Gastroesophageal sphincter (tissue), 4 donors: ENCODE measurements at places on chromosomes 4 and X. TPM values are rescaled to one million over a fixed set of nuclear protein-coding genes. Genes with fewer than 3 reads are reported as not detected.

DNA sequence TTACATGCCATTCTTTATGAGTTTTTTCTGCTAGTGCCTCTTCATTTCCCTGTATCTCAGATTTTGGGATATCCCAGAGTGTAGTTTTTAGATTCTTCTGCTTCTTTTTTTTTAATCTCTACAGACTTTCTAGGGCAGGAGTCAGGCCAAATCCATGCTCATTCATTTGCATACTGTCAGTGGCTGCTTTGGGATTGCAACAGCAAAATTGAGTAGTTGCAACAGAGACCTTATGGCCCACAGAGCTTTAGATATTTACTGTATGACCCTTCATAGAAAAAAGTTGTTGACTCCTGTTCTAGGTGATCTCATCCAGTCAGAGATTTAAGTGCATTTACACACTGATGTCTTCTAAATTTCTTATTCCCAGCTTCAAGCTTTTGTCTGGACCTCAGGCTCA lies 35.3 kb downstream of the ARFIP1 start:
- ATAC-seq, result no peak

H2BW2 gene
- not detected for total RNA-seq

DNA sequence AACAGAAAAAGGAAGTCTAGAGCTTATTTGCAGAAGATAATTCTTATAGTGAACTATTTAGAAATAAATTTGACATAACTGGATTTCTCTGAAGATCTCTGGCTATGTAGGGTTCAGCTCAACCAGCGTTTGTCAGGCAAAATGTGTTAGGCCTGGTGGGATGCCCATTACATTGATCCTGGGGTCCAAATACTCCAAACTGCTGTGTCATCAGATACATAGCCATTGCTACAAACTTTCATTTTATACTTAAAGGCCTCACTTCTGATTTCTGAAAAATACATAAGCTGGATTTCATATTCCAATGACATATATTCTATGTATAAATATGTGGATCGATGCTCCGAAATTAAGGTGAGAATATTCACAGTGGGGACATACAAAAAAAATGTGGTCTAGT lies 1958.9 kb upstream of the TENM3 start:
- ATAC-seq, result no peak

REPS2 gene
- total RNA-seq, result 26.7 TPM

PGM2 gene
- total RNA-seq, result 20.4 TPM

CNKSR2 gene
- 26.5 TPM for total RNA-seq

- ATAC-seq, result no peak
These were observed 244.6 kb downstream of the CPXCR1 start for GRCh38 chrX:88991583-88992132.

EVC2 gene
- total RNA-seq, result 15.3 TPM

DNA sequence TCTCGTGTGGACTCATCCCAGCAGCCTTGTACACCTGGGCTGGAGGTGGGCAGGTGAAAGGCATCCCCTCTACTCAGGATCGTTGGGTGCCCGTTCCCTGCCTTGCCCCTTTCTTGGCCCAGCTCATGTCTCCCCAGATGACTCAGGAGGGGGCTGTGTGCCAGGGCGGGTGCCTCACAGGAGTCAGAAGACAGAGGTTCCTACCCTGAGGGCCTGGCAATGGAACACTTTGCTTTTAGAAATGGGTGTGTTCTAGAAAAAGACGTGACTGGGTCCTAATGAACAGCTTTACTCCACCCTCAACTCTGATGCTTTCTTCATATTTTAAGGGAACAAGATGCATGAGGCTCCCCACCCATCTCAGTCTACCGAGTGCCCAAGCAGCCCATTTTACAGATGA lies 22.5 kb upstream of the TRIM2 start:
- no peak for ATAC-seq

RAB33A gene
- not detected for total RNA-seq

- no peak for ATAC-seq
These were observed 13.0 kb upstream of the DAPP1 start for GRCh38 chr4:99803566-99804101.

- ATAC-seq, result no peak
These were observed 2.9 kb downstream of the KLHL15 start for GRCh38 chrX:24023972-24024669.

ARHGAP6 gene
- 25.2 TPM for total RNA-seq

GRCh38 chr4:7803992-7804755 lies 135.5 kb downstream of the AFAP1 start:
- peak; percentile 44 for ATAC-seq

DNA sequence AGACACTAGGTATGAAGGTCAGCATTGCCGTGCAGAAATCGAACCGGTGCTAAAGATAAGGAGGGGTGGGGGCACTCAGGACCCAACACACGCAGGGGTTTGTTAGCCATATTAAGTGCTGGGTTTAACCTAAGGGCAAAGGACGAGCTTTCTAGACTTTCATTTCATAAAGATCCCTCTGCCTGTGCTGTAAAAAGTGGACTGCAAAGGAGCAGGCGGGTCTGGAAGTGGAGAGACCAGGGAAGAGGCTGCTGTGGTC lies 1.3 kb downstream of the CASP3 start:
- no peak for ATAC-seq

GRCh38 chr4:133997436-133997835 lies 204.2 kb downstream of the PABPC4L start:
- no peak for ATAC-seq

GRCh38 chr4:189001971-189002450 lies 862.8 kb downstream of the TRIML1 start:
- no peak for ATAC-seq

DNA sequence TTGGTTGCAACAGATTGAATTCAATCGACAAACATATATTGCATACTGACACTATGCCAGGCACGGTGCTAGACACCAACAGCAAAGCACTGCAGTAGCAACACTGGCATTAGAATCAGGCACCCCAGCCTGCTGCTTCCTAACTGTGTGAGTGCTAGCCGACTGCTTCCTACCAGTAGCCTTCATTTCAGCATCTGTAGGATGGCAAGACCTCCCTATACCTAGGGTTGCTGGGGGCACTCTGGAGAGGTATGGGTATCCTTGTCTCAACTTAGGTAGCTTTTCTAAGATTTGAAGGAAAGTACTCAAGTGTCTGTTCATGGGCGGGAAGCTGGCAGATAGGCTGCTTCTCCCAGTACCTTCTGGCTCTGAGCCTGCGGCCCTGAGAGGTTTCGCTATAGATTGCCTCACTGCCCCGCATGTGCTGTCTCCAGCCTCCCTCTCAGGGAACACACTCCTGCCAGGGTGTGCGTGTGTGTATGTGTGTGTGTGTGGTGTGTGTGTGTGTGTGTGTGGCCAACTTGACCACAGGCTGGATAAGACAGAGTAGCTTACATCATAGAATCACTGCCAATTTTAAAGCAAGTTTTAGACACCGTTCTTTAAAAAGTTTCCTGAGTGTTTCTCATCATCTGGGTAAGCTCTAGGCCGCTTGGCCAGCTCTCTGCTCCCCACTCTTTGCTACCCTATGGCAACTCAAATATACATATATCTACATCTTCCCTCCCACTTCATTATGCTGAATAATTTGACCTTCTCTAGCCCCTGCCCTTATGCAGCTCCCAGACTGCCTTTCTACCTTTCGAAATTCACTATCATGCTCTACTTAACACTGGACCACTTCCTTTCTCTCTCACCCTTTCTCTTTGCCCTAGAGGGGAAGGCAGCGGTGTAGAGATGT lies 97.0 kb upstream of the PJA1 start:
- ATAC-seq, result peak; percentile 51

GRCh38 chrX:69189576-69190371 lies 24.5 kb upstream of the PJA1 start:
- ATAC-seq, result no peak

DNA sequence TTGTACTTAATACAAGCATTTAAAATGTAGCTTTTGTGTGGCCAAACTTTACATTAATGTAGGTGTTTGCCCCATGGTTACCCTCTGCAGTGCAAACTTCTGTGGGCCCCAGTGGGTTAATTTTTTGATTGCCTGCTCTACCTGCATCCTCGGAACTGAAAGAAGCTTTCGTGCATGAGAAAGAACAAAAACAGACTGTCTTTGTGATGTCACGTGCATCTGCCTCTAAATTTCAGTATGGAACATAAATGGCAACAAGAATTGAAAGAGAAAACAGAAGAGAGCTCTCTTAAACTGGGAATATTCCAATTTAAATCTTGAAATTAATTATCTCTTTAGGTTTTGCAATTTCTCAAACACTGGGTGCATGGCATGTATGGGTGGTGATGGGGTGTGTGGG lies 182.4 kb upstream of the LCORL start:
- ATAC-seq, result no peak

DNA sequence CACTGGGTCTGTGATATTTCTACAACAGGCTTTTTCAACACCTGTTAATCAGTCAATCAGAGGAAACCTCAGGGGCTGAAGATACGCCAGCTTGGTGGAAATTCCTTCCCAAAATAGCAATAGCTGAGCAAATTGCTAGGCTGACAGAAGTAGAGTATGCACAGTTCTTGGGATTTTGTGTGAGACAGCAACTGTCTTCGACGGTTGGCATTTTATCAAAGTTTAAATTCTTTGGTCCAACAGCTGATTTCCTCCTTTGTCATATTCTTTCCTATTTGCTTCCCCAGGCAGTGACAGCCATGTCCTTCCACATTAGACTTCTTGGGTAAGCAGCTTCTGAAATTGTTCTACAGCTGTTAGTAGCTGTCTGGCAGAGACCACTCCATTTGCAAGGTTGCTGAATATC lies 8.0 kb upstream of the PALLD start:
- ATAC-seq, result no peak

DNA sequence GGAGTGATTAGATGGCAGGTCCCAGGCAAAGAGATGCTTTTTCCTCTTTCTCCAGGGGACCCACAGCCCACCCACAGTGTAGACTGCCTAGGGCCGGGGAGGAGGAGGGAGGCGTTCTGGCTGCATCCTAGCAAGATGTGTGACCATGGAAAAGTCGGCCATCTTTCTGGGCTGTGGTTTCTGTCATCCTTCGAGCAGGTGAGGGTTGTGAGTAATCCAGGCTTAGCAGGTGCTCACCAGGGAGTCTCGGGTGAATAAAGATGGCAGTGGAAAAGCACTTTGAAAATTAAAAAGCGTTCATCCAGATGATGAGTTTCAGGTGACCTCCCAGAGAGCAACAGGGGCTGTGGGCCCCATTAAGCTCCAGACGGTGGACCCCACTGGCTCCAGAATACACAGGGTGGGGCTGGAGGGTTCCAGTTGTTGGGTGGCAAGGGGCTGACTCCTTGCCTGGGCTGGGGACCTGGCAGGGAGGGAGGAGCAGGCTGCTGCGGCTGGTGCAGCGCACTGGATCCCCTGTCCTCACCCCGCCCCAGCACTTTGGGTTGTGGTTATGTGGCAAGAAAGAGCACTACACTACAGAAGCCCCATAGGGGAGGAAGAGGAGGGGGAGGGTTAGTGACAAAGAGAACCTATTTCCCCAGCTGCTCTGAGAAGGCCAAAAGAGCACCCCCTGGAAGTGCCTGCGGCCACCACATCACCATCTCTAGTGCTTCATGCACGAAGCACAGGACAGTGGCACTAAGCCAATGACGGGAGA lies 23.7 kb downstream of the ELF4 start:
- no peak for ATAC-seq

- ATAC-seq, result no peak
These were observed 115.1 kb downstream of the STK32B start for GRCh38 chr4:5166377-5166776.

GRCh38 chrX:68995780-68996551 lies 167.1 kb downstream of the EFNB1 start:
- ATAC-seq, result peak; percentile 76

SAGE1 gene
- not detected for total RNA-seq

ZNF275 gene
- 20.1 TPM for total RNA-seq

UCHL1 gene
- total RNA-seq, result 43.0 TPM

DNA sequence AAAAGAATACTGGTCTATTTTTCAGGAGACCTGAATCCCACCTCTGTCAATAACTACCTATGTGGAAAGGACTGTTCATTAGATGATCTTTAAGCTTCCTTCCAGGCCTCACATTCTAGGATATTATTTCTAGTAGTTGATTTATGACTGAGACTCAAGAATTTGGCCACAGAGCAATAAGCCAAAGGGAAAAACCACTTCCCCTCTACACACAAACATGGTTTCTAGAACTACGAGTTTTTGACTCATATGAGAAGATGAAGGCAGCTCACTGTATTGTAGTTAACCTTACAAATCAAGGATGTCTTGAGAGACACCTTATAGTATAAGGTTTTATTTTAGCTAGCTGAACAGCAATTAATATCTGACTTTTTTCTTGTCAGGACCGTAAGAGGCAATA lies 36.9 kb upstream of the GDPD2 start:
- no peak for ATAC-seq

- ATAC-seq, result peak; percentile 29
These were observed 104.3 kb upstream of the TTC29 start for GRCh38 chr4:147049946-147050345.

GRCh38 chr4:52833941-52834525 lies 28.1 kb upstream of the RASL11B start:
- no peak for ATAC-seq

GRCh38 chr4:151865312-151865711 lies 104.5 kb upstream of the GATB start:
- peak; percentile 67 for ATAC-seq

GRCh38 chrX:63934791-63935190 lies 149.8 kb upstream of the ARHGEF9 start:
- no peak for ATAC-seq

SYTL5 gene
- total RNA-seq, result 1.3 TPM

DNA sequence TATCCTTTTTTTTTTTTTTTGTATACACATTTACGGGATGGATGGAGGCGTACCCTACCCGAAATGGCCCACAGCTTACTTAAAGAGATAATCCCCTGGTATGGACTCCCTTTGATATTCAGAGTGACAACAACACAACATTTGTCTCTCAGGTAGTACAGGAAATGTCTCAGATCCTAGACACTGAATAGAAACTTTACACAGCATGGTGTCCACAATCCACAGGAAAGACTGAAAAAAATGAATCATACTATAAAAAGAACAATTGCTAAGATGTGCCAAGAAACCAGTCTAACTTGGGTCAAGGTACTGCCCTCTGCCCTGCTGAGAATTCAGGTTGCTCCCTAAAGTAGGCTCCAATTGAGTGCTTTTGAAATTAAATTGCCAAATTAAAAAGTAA lies 100.8 kb upstream of the LANCL3 start:
- no peak for ATAC-seq

- no peak for ATAC-seq
These were observed at the start of gene MXRA5 for GRCh38 chrX:3346501-3347259. TSS of gene MXRA5 (minus strand) at chrX:3346652. CDS start at chrX:3343833, 2,819 bp downstream.

TBX22 gene
- total RNA-seq, result not detected

GRCh38 chr4:64713256-64713840 lies 304.1 kb upstream of the TECRL start:
- no peak for ATAC-seq

PAK3 gene
- total RNA-seq, result 5.0 TPM

GRCh38 chr4:145786261-145786660 lies 106.3 kb downstream of the C4orf51 start:
- no peak for ATAC-seq

DNA sequence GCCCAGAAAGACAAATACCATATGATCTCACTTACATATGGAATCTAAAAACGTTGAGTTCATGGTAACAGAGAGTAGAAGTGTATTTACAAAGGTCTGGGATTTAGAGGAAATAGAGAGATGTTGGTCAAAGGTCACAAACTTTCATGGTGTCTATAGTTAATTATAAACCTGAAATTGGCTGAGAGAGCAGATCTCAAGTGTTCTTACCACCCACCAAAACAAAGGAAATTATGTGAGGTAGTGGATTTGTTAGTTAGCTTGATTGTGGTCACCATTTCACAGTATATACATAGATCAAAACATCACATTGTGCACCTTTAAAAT lies 186.8 kb downstream of the NWD2 start:
- no peak for ATAC-seq

FAT4 gene
- total RNA-seq, result 37.4 TPM
